ENCODE measurements at places on chromosomes 3 and 15.

DNA sequence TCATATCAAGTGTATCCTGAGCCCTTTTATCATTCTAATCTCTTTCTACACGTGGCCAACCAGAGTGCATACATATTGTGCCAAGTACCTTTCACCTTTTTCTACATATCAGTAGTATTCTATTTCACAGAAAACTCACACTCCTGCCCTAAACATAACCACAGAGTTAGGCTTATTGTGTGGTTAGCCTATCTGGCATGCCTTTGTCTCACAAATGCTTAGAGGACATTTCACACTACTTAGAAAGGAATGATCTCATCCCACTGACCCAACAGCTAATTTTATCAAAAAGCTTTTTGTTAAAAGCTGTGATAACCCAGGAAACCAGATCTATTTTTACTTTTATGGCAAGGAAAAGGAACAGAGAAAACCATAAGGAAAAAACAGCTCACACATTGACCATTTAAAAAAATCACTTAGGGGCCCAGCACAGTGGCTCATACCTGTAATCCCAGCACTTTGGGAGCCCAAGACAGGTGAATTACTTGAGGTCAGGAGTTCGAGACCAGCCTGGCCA, 17.8 kb upstream of the MAP4 start:
- H3K27ac ChIP-seq, result peak overlapping the region; percentile 4
- DNase-seq, result no peak
- no peaks in the 10 kb centered on the region for H3K27me3 ChIP-seq
- peaks cover 2% of the 10 kb centered on the region for H3K36me3 ChIP-seq
- peaks cover 16% of the 10 kb centered on the region for H3K4me1 ChIP-seq
- H3K4me3 ChIP-seq, result no peak overlapping the region

- DNase-seq, result peak; percentile 90
- H3K4me1 ChIP-seq, result peaks cover 94% of the 10 kb centered on the region
Observed at GRCh38 chr15:69755551-69756310, 303.1 kb downstream of the RPLP1 start.

DNA sequence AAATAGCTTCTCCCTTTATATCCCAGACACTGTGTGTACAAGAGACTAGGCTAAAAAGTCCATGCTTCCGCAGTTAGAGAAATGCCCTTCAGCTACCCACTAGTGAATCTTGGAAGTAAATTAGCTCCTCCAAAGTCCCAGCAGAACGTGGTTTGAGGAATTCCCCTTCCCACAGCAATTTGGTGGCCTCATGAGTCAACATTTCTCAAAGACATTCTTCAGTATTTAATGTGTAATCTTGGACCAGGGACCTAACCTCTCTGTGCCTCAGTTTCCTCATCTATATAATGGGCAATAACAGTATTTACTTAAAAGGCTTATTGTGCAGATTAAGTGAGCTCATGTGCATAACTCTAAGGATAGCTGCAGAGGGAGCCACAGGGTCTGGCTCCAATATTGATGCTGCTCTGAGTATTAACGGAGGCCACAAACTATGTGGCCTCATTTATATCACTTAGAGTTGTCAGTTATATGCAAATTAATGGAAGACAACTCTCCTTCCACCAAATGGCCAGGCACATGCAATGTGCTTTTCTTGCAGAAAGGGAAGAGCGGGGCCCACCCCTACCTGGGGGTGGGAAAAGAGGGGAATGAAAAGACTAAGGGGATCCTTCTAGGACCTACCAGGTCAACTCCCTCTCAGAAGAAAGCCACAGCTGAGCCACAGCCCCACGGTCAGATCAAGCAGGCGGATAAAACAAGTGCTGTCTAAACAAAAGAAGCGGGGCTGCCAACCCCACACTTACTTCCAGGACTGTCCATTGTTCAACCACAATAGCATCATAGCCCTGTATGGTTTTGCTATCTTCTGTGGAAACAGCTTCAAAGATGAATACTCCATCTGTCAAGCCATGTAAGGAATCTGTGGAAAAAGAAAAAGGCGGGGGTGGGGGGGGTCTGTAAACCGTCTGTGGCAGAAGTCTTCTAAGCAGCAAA, 92.4 kb downstream of the OXNAD1 start:
- H3K4me3 ChIP-seq, result no peak overlapping the region
- peaks cover 19% of the 10 kb centered on the region for H3K4me1 ChIP-seq
- peak overlapping the region; percentile 22 for H3K27ac ChIP-seq
- DNase-seq, result no peak
- peaks cover 66% of the 10 kb centered on the region for H3K36me3 ChIP-seq

DNA sequence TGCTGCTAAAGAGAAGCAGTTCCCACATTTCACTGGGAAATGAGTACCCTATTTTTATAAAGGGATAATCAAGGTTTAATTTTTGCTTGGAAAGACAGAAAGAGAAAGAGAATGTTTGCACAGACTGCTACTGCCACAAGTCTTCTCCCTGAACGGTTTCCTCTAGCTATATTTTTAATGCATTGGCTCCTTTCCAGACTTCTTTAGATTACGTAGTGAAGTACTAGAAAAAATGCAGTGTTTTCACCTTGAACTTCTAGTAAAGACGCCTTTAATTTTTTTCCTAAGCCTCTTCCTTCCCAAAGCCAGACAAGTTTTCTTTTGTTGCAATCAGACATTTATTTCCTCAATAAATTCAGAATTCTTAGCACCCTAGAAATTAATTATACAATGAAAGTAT, 248.3 kb upstream of the CCDC54 start:
- H3K27me3 ChIP-seq, result peaks cover 4% of the 10 kb centered on the region
- H3K4me1 ChIP-seq, result no peaks in the 10 kb centered on the region
- H3K36me3 ChIP-seq, result no peaks in the 10 kb centered on the region
- no peak overlapping the region for H3K27ac ChIP-seq

DNA sequence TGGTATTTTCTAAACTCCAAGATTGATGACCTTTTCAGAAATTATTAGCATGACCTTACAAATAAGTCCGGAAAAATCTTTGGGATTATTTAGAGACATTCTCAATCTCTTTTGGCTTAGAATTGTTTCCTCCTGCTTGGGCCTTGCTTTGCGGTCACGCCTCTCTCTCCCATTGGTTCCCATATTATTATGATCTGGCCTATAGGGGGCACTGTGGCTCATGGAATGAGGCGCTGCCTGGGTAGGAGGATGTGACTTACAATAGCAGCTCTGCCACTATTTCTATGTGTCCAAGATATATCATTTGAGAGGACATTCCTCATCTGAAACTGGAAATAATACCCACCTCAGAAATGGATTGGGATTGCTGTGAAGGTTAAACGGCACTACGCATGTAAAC, 464.9 kb downstream of the MFSD1 start:
- no peaks in the 10 kb centered on the region for H3K4me1 ChIP-seq
- H3K27me3 ChIP-seq, result no peaks in the 10 kb centered on the region
- H3K36me3 ChIP-seq, result no peaks in the 10 kb centered on the region

DNA sequence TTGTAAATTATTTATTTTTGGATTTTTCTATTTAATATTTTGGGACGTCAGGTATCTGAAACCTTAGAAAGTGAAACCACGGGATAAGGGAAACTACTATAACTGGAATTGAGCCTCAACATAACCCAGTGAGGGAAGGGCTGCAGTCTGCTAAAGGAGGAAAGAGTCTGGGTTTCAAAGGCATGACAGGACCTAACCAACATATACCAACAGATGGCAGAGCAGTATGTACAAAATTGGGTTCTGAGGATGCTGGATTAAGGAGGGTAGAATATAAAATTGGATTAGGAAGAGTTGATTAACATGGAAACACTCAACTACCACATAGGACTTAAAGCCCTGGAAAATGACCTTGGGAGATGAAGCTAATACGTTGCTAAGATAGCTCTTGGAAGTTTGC, 603.5 kb downstream of the MECOM start:
- no peaks in the 10 kb centered on the region for H3K36me3 ChIP-seq
- H3K4me1 ChIP-seq, result no peaks in the 10 kb centered on the region
- no peak for DNase-seq
- H3K27me3 ChIP-seq, result no peaks in the 10 kb centered on the region
- no peak overlapping the region for H3K27ac ChIP-seq
- H3K4me3 ChIP-seq, result no peak overlapping the region
